GM12864 (cell line): ENCODE measurements at places on chromosomes 5 and 9.
A peak's percentile ranks its signal among the peaks of the same experiment; 100 is the strongest.

- no peak for DNase-seq
Measured at GRCh38 chr9:77883846-77884771, 147.5 kb downstream of the GNAQ start.

DNA sequence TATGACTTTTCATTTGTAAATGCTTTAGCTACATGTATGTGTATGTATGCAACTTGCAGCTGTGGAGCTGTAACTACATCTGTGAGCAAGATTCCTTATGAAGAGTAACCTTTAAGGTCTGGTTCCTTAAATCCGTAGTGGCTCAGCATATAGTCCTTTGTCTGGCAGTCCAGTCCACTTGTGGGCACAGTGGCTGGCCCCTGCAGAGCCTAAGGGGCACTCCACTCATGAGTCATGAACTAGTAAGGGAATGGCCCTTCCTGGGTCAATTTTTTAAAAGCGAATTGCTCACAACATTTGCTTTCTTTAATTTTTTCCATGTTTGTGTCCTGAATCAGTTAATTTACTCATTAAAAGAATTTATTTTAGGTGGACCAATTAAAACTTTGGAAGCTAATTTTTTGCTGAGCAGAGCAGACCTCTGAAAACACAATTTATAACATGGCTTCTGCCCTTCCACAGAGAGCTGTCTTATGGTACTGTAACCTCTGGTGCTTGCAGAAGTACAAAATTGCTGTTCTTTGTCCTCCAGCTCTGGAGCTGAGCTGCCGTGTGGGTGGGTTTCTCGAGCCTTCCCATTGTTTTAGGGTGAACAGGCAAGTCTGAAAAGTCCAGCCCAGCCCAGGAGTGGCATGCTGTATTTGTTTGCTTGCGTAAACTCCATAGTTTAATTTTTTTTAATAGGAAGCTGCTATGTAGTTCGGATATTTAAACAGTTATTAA is 110.1 kb downstream of the MVB12B start:
- no peak for DNase-seq

- DNase-seq, result no peak
Measured at GRCh38 chr5:74149395-74149794, 491.1 kb downstream of the ENC1 start.

GRCh38 chr9:123927625-123928532 is 2.0 kb downstream of the DENND1A start:
- no peak for DNase-seq

GRCh38 chr5:76691467-76692273 is 24.3 kb upstream of the F2R start:
- no peak for DNase-seq

DNA sequence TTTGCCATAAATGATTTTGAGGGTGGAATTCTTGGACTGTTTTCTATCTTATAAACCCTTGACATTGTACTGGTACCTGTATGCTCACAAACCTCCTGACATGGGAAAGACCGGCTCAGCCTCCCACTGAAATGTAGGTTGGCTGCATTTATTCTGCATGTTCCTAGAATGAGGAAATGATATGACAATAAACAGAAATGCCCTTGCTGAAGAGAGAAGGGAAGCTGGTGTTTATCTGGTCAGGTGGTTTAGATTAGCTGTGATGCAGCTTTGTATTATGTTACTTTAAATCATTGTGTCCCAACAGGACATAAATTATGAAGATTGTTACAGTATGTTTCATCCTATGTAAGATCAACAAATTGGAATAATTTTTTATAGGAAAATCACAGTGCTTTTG is 23.1 kb upstream of the CATSPER3 start:
- no peak for DNase-seq

- no peak for DNase-seq
Measured at GRCh38 chr5:147626464-147626863, 116.6 kb upstream of the DPYSL3 start.

DNA sequence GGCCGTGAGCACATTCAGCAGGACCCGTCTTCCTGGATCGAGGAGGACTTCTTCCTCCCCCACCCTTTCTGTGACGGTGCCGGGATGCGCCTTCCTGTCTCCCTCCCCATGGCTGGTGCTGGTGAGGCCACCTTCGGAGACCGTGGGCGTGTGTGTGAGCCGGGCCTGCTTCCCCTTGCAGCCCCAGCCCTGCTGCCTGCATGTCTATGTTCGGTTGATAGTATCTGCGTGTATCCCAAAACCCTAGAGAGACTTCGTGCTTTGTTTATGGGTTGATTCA is 12.8 kb downstream of the CEP72 start:
- DNase-seq, result no peak

- DNase-seq, result peak; percentile 67
Measured at GRCh38 chr9:122092611-122093506, at the start of gene TTLL11. Gene TTLL11 (minus strand): TSS chr9:122093308. CDS start chr9:122093148, 160 bp downstream.
